CD4-positive, alpha-beta T cell treated with Interferon alpha-2 for 1 hour (primary cell): ENCODE measurements at places on chromosomes 6 and 20.

DNA sequence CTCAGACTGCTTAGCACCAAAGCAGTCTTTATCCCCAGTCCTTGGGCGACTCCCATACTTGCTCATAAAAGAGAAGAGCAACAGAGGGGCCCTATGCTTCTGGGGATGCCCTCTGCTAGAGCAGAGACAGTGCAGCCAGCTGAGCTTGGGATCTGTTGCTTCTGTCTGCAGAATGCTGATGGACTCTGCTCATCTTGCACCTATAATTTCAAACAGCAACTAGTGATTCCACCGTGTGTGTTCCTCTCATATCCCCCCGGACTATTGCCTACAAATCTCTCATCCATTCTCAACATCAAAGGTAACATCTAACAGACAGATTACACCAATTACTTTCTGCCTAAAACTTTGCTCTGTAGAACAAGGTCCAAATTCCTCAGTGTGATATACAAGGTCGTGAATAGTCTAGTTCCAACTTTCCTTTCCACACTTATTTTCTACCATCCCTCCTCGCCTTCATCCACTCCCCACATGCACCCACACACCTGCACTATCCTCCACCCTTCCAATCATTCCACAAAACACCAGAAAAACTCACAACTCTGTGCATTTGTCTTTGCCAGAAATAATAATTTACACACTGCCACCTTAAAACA, 62.6 kb downstream of the FRK start:
- DNase-seq = no peak

GRCh38 chr20:7151676-7152470, 384.4 kb downstream of the BMP2 start:
- no peak for DNase-seq

DNA sequence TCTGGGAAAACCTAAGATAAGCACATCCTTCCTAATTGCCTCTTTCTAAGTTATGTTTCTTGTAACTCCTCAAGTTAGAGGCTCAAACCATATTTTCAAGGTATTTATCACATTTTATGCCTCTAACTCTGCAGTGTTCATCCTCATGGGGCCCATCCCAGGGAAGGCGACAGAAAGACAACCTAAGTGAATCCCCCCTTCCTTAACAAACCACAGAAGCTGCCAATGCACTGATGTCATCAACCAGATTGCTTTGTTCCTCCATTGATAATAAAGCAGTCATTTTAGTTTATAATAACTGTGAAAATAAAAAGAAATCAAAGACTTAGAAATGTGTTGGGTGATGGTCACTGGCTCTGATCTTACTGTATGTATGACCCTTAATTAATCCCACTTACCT, 119.5 kb upstream of the TCF21 start:
- no peak for DNase-seq

- DNase-seq = no peak
Observed at GRCh38 chr6:101558712-101559111, 165.2 kb downstream of the GRIK2 start.

GRCh38 chr20:63624486-63624885, 2.4 kb downstream of the GMEB2 start:
- no peak for DNase-seq

- no peak for DNase-seq
Observed at GRCh38 chr6:2990932-2991506, 8.7 kb upstream of the NQO2 start.

GRCh38 chr6:130848945-130849344, 21.7 kb downstream of the SMLR1 start:
- peak; percentile 15 for DNase-seq

GRCh38 chr20:59326188-59326587, 25.8 kb downstream of the EDN3 start:
- DNase-seq = no peak

DNA sequence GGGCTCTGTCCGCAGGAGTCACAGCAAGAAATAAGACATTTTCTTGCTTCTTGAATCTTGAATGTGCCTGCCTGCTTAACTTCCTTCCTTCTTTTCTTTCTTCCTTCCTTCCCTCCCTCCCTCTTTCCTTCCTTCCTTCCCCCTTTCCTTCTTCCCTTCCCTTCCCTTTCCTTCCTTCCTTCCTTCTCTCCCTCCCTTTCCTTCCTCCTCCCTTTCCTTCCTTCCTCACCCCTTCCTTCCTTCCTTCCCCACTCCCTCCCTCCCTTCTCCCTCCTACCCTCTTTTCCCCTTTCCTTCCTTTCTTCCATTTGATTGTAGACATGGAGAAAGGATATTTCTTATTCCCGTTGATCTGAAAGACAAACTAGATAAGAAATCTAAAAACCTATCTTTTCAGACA, 436.8 kb upstream of the AGPAT4 start:
- DNase-seq = no peak

- no peak for DNase-seq
Observed at GRCh38 chr6:15268137-15268908, 22.5 kb downstream of the JARID2 start.

GRCh38 chr6:163337958-163338357, 76.6 kb upstream of the QKI start:
- DNase-seq = no peak

DNA sequence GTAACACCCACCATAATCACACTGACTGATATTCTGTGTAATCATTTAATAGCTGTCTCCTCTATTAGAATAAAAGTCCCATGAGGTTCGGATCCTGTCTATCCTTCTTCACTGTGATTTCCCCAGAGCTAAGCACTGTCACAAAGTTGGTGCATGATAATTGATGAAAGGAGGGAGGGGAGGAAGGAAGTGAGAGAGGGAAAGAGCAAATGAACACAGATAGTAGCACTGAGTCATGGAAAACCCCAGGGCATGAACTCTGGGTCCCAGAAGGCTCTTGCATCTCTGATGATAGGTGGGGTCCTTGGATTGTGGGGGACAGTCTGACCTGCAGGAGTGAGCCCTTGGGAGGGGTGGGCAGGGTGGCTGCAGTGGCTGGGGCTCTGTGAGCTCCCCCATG, 294.1 kb downstream of the LRFN2 start:
- no peak for DNase-seq

- no peak for DNase-seq
Observed at GRCh38 chr6:85458184-85458583, 8.3 kb downstream of the NT5E start.

GRCh38 chr6:109241199-109241598, 141.1 kb downstream of the CD164 start:
- DNase-seq = no peak

- no peak for DNase-seq
Observed at GRCh38 chr6:124792386-124792785, 169.9 kb upstream of the RNF217 start.

DNA sequence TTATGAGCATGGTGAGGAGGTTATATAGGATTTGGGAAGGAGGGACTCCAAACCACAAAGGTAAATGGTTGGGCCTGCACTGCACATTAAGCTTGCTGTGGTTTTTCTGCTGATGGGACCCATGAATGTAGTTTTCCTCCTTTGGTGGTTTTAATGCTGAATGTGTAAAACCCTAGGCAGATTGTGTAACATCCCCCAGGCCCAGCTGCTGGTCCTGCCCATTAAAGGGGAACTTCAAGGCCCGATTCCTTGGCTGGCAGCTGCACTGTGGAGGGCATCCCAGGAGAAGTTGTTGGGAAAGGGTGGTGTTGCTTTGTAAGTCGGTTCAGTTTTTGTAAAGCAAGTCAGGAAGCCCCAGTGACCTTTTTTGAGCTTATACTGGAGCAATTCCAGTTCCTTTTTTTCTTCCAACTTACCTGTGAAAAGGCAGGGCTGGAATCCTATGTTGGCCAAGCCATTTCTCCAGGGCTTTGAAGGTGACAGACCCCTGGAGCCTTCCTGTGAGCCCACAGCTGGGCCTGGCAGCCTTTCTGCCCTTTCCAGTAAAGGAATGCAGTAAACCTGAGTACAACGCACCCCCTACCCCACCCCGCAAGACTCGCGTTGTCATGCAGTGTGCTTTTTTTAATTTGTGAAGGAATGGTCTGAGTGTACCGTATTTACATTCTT, 43.1 kb upstream of the NAA20 start:
- no peak for DNase-seq

DNA sequence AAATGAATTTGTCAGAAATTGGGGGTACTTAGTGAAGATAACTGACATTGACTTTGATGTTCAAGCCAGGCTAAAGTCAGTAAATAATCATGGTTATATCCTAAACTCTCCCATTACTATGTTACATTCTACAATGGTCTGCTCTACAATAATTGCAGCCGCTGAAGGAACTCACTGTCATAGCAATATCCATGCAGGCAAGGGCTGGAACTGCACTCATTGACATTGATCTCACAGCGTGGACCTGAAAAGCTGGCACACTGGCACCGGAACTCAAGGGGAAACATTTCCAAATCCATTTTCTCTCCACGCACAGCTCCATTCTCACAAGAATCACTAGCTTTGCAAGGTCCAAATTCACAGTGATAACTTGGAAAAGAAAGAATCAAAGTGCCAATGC, 702.7 kb downstream of the EYS start:
- no peak for DNase-seq

DNA sequence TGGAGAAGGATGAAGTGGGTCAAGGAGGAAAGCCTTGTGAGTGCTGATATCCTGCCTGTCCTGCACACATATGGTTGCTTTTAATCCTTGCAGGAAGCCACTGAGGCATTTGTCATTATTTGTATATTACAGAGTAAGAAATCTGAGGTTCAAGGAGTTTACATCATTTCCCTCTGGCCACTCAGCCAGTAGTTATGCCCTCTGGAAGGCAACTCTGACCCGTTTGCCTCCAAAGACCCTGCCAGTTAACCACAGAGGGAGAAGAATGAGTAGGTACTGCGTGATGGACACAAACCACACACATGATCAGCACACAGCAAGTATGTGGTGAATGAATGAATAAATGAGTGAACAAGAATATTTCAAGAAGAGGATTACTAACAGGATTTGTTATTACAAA, 7.9 kb upstream of the FAM210B start:
- no peak for DNase-seq

DNA sequence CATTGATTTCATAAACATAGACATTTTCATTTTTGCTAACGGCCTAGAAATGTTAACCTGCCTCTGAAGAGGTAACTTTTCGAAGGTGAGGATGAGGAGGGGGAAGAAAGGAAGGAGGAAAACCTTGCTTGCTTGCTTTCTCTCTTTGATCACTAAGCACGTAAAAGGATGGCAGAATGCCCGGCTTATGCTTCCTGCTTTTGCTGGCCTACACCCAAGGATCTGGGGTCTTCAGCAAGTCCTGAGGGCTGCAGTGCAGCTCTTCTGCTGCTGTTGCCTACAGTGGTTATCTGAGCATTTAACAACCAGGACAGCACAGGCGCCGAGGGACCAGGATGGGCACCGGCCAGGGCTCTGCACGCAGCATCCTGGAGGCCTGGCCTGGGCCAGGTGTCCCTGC, 150.8 kb upstream of the TAB2 start:
- no peak for DNase-seq

GRCh38 chr6:91683240-91683639, 1096.4 kb upstream of the MAP3K7 start:
- DNase-seq = no peak

- DNase-seq = no peak
Observed at GRCh38 chr6:131492932-131493573, 80.0 kb upstream of the ARG1 start.

GRCh38 chr6:43016943-43017334, 2.9 kb downstream of the KLHDC3 start:
- DNase-seq = no peak

DNA sequence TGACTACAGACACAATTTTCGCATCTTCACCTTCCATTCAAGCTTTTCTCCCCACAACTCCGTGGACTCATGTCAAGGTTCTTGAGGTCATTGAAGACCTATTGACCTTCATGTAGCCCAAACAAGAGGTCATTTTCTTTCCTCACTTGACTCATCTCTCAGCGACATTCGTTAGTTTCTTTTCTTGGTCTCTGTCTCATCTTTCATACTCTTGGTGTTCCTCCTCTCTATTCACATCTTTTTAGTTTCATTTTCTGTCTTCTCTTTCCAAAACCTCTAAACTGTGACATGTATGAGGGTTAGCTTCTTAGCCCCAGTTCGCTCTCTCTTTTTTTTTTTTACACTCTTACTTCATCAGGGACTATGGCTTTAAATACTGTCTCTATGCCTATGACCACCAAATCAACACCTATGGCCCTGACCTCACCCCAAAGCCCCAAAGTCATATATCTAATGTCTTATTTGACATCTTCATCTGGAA, 128.6 kb upstream of the BACH2 start:
- DNase-seq = no peak

DNA sequence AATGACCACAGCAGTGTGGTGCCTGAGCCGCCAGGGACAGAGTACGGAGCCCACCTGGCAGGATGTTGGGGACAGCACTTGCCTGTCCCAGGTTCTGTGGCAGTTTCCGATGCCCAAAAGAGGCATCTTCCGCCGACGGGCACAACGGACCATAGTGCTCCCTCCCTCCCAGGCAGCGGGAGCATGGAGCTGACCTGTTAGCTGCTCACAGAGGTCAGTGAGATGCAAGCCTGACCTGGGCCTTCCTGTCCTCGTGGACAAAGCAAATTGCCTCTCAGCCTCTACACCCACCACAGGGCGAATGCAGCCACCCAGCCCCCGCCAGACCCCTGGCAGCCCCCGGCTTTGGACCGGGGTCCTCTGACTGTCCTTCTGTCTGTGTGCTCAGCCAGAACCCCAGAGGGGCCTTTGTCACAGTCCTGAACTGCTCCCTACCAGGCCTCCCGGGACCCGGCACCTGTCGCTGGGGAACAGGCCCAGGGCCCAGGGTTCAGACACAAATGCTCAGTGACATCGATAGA, 16.2 kb upstream of the FRMD1 start:
- DNase-seq = no peak

DNA sequence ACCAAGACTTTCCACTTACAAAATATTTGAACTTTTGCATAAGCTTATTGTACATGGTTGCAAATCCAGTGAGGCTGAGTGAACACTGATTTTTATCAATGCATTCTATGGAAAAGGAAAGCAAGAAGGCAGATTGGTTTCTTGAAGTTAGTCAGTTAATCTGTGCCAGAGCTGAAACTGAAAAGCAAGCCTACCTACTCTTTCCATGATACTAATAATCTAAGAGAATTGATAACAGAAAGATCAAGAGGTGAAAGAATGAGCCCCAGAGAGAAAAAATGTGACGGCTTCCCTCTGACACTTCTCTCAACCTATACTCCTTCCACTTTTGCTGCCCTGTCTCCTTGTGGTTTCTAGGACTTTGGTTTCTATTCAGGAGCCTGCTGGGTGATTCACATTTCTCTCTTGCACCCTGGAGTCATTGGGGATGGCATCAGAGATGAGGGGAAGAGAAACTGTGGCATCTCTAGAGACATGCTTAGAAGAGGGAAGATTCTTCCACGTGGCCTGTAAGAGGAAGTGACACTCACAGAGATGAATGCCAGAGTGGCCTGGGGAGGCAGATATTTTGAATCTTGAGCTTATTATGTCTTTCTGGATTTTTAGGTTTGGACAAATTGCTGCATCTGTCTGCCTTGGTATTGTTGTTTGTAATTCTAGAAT, 158.6 kb upstream of the RIMS1 start:
- DNase-seq = no peak

GRCh38 chr20:731891-732560, 36.3 kb downstream of the SLC52A3 start:
- DNase-seq = no peak
